DMS 273 treated with DMSO at 0.1 percent for 48 hours (cell line): ENCODE measurements at places on chromosomes 4 and X.

DNA sequence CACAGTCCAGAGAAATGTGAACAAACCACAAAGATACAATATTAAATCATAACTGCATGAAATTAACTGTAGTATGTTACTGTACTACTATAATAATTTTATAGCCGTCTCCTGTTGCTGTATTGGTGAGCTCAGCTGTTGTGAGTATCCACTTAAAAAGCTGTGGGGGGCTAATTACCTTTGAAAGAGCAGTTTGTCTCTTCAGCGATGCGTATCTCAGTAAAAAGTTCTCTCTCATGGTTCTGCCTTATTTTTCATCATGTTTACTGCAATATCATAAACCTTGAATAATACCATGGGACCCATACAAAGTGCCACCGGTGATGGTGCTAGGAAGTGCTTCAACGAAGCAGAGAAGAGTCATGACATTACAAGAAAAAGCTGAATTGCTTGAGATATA, 8.4 kb upstream of the MSMO1 start:
- DNase-seq: no peak

- no peak for DNase-seq
Observed at GRCh38 chrX:43976205-43976604, 3.0 kb upstream of the NDP start.

DNA sequence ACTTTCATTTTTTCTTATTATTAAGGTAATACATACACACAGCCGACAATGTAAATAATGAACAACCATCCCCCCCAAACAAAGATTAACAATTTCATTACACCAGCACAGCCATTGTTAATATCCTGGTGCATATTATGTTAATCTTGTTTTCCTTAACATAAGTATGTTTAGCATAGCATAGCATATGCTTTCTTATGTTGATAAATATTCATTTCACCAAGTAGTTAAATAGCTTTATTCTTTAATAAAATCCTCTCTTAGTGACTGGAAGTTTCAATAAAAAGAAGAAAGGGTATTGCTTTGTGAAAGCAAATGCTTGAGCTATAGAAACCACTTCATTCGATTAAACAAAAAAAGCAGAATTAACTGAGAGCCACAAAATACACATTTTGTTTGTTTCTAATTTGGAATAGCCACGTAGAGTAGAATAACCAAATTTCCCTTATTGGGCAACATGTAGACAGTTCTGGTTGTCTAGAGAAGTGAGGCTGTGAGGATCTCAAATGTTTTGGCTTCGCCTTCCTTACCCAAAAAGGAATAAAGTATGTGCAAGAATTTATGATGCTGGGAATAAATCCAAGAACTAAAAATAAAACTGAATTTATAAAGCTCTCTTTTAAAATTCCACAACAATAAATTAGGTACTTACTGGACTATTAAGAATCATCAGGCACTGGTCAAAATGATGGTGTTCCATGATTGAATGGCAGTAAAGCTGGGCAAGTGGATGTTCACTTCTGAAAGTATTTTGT, 118.0 kb downstream of the PDE5A start:
- DNase-seq: no peak

DNA sequence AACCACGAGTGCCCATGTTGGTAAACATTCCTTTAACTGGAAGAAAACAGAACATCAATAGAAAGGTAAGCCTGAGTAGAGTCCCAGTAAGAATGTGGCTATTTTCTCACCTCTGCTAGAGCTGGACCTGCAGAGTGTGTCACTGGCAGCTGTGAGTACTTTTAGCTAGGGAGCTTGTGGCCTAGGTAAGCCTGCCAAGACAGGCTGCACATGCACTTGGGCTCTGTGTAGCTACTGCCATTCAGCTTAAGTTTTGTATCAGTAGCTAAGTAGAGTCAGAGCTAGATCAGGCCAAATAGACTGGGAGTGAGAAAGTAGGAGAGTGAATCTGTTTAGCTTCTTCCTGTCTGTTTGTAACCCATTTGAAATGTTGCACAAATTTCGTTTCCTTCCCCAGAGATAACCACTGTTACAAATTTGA, 35.3 kb downstream of the RBPJ start:
- no peak for DNase-seq

GRCh38 chrX:15314472-15314871, 968 bp downstream of the ASB11 start:
- no peak for DNase-seq

DNA sequence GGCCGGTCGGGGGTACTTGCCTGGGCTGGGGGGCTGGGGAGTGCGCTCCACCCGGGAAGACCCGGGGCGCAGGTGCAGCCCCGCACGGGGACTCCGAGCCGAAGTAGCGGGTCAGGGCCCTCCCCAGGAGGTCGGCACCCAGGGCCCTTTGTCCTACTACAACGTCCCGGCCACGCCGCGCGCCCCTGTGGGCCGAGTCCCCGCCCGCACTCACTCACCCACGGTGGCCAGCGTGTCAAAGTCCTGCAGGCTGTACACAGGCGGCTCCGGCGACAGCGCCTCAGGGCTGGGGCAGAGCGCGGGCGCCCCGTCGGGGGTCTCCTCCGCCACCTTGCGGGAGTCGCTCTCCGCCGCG, 602 bp downstream of the PRKX start:
- no peak for DNase-seq

GRCh38 chr4:3531318-3531878, 824 bp downstream of the LRPAP1 start:
- no peak for DNase-seq

DNA sequence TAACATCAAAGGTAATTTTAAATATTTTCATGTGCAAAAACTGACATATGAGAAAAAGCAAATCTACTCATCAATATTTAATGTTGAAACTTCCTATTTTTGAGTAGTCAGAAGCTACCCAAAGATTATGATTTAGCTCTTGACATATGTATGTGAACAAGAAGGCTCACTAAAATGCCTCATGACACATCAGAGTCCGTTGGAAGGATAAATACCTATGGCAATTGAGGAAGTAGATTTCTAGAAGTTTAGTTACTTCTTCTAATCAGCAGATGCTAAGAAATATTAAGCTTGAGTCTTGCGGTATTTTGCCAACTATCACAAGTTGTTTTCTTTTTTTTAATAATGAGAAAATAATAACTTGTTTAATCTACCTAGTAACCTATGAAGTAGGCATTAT, 55.3 kb downstream of the MSL3 start:
- no peak for DNase-seq

DNA sequence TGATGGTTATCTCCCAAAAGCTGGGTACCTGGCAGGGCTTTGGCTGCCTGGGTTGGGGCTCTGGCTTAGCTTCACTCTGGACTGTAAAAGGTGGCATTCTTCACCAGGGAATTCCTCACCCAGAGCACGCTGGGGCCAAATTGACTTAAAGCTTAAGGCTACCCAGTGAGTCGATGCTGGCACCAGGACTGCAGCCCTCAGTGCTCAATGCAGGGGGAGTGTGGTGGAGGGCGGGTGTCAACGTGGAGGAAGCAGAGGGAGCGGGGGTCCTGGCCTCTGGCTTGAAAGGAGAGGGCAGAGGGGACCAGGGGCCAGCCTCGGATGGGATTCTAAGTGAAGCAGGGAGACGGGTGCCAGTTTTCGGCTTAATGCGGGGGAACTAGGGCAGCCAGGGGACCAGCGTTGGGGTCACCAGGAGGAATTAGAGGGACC, 446 bp upstream of the FAM50A start:
- DNase-seq: no peak

- no peak for DNase-seq
Observed at GRCh38 chr4:48361012-48361400, 19.7 kb downstream of the SLAIN2 start.

DNA sequence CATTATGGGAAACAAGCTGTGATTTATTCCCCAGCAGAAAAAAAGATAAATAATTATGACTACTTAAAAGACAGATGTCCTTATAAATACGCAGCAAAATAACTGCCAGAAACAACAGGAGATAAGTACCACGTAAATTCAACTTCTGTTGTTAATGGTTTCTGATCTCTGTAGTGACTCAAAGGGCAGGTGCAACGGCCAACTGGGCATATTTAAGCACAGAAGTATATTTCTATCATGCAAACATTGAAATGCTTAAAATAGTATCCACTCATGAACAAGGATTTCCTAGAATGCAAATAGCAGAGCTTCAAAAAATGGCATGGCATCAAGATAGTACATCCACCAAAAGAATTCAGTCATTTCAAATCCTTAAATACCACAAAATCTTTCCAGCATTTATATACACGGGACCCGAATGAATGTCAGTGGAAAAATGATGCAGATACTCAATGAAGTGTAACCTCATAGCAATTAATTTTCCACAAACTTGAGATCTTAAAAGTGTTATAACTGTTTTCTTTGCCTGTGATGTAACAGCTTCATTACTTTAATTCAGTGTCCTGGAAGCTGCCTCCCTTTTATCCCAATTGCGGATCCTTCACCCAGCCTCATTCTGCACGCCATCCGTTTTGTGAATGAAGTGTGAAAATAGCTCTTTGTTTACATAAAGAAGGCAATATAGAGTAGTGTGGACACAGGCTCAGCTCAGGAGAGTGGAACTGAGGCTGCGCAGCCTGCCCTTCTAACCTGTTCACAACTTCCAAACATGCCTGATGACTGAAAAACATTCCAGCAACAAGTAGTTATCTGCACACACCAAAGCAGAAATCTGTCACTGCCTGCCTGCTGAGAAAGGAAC, 10.2 kb downstream of the PDGFC start:
- DNase-seq: no peak

GRCh38 chr4:138178566-138178965, 63.6 kb downstream of the SLC7A11 start:
- no peak for DNase-seq

GRCh38 chr4:84924434-84924833, 42.1 kb downstream of the WDFY3 start:
- DNase-seq: no peak

DNA sequence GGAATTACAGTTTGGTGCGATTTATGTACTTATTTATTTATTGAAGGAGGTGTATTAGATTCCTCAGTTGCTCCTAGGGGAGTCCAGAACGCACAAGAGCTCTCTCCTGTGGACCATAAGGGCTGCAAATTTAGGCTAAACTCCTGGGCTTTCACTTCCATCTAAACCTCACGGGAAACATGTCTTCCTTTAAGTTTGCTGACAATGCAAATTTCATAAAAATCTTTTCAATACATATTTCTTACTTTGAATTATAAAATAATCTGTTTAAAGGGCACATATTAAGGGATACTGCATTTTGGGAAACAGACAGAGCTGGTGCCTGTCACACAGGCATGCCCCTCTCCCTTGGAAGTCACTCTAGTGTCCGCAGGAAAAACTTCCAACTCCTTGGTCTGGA, 438.0 kb upstream of the CPEB2 start:
- DNase-seq: no peak

- no peak for DNase-seq
Observed at GRCh38 chr4:136150046-136150445, 1382.2 kb downstream of the PCDH18 start.

- DNase-seq: no peak
Observed at GRCh38 chrX:52341493-52341892, 27.3 kb upstream of the XAGE2 start.

DNA sequence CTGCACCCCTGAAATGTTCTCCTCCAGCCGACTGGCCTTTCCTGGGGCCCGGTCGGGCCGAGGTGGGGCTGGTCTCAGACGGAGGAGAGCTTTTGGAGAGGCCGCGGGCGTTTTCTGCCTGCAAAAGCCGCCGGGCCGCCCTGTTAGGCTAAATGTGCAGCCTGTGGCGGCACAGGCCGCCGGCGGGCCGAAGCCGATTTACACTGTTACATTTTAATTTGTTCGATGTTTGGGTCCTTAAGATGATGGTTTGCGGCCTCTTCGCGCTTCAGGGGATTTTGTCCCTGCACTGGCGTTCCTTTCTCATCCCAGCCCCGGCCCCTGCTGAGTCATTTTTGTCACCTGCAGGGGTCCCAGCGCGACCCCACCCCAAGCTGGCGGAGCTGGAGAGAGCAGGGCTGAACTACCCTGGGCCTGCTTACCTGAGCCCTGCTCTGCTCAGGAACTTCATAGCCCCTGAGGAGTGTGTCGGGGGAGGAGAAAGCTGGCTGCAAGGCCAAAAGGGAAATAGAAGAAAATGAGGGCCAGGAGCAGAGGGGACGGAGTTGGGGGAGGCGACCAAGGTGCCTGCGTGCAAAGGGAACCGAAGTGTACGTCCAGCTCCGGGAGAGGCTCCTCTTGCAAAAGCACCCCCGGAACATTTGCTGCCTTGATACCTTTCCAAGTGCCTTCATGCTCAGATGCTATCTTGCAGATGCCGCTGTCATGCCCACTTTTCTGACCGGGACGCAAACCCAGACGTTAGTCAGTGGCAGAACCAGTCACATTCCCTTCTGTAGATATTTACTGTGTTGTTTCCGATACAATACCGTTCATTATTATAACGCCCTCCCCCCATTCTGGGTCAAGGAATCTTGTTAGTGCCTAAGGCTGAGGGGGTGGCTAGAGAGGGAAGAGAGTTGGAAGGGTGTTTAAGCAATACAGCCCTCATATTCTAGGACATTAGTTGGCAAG, 977 bp upstream of the RBBP7 start:
- DNase-seq: no peak

DNA sequence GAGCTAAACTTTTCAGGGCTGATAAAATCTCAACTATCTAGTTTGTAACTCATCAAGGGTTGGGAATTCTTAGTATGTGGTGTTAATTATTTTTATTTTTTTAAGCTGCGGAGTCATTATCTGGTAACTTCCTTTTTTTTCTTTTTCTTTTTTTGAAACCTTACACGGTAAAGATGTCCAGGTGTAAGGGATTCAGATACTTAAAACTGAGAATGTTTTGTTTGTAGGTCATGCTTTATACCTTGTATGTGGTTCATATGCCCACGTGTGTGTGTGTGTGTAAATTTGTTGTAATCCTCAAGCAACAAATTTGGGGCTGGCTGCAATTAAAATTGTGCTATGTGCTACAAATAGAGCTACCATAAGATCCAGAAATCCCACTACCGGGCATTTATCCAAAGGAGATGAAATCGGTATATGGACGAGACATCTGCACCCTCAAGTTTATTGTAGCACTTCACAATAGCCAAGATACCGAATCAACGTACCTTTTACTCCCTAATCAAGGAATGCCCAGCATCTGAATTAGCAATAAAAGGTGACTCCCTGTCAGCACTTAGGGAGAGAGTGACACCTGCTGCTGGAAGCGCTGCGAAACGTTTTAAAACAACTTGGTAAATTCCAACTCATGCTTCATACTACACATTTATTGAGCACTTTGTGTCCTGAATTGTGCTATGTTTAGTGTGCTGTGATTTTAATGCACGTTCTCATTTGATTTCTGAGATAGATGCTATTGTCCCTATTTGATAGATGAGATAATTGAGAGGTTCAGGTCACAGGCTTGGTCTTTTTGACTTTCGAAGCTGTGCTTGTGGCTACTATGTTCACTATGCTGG, 16.1 kb downstream of the MSMO1 start:
- no peak for DNase-seq
